NCI-H510A (cell line): ENCODE measurements at places on chromosomes 3 and 15.
A peak's percentile ranks its signal among the peaks of the same experiment; 100 is the strongest.

DNA sequence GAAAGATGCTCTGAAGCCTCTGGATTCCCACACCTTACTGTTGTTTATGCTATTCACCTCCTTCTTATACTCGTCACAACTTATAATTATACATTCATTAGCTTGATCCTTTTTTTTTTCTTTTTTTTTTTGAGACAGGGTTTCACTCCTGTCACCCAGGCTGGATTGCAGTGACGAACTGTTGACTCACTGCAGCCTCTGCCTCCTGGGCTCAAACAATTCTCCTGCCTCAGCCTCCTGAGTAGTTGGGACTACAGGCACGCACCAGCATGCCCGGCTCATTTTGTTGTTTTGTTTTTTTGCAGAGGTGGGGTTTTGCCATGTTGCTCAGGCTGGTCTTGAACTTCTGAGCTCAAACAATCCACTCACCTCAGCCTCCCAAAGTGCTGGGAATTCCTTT lies 143.6 kb downstream of the PLCL2 start:
- no peak for DNase-seq

DNA sequence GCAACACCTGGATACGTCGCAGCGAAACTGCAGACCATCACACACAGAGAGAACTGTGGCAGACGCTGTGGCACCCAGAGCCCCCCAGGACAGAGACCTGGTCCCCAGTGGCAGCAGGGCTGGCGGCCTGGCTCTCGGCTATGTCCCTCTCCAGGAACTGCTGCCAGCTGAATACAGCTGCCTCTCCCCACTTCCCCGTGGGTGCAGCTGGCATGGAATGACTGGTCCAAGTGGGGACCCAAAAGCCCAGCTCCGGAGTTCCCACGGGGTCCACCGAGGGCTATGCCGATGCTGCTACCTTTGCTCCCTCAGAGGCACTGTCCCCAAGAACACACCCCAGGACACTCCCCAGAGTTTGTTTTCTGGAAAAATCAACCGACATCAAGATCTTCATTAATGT lies 67.8 kb upstream of the GATA2 start:
- DNase-seq: no peak

DNA sequence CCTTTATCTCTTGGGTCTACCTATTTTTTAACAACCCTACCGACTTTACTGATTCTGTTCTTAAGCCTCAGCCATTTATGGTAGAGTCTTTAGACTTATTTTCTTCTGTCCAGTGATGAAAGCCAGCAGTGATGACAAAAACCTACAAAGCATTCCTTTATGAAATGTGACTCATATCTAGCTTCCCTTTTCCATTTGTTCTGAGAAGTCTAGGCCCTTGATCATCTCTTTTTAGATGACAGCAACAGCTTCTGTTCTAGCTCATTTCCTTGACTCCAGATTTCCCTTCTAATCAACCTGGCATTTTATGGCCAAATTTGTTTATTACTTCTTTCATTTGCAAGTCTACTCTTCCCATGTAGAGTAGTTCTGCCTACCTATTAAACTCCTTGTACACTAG lies 36.1 kb downstream of the CFAP44 start:
- no peak for DNase-seq

DNA sequence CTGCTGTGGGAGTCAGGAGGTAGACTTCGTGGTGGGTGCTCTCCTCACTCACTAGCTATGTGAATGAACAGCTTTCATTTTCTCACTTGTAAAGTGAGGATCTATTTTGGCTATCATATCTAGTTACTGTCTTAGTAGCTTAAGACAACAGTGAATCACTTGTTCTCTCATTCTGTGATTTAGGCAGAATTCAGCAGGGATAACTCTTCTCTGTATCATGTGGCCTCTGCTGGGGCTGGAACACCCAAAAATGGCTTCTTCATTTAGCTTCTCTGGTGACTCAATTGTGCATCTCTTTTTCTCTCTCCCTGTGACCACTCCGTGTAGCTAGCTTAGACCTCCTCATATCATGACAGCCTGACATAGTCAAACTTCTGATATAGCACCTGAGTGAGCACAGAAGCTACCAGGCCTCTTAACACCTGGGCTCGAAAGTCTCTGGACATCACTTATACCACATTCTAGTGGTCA lies 68.4 kb downstream of the BFSP2 start:
- no peak for DNase-seq

GRCh38 chr3:48428572-48429316 lies 1.1 kb downstream of the PLXNB1 start:
- no peak for DNase-seq

DNA sequence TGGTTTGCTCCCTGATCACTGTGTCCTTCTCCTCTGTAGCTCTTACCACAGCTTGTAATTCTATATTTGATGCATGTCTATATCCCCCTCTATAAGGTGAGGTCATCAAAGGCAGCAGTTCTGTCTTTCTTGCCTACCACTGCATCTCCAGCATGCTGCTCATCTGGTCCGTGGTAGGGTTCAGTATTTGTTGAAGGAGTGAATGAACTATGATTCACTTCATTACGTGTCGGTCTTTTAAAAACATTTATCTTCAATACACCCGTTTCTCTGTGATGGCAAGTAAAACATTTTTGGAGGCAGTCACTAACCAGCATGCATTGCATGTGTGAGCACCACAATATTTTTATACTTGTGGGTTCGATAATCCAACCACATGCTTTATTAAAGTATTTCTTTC lies 27.6 kb downstream of the CHST14 start:
- no peak for DNase-seq

- no peak for DNase-seq
These were observed 18.6 kb downstream of the SUCLG2 start for GRCh38 chr3:67635806-67636205.

DNA sequence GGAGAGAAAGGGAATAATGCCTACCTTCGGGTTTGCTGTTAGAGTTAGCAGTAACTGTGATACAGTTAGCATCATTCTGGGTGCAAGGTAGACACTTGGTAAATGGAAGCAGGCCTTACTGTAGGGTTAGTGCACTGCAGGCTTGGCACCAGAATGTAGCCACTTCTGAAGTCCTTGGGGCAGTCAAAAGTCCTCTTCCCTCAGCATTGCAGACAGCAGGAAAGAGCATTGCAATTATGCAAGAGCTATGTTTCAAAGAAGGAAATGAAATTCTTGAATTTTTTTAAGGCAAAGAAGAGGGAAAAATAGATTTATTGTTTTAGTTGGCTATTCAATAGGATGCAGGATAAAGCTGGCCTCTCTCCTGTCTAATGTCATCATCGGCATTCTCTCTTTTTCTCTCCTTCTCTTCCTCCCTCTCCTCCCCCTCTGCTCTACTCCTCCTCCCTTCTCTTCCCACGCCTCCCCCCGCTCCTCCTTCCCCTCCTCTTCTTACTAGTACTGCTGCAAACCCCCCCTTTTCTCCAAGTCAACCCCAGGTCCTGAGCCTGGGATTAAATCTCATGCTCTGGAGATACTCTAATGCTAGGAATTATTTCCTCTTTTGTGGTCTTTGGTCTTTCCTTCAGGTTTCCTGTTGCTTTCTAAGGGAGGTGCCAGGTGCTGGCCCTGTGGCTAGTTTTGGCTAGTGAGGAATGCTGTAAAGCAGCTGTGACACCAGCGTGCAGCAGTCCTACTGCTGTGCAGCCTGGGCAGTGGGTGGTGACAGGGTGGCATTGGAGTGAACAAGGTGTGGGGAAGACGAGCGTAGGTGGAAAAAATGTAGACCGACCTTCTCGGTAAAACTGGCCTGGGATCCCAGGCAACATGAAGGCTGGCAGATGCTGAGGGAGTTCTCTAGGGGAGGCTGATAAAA lies 21.7 kb downstream of the EEFSEC start:
- DNase-seq: no peak

DNA sequence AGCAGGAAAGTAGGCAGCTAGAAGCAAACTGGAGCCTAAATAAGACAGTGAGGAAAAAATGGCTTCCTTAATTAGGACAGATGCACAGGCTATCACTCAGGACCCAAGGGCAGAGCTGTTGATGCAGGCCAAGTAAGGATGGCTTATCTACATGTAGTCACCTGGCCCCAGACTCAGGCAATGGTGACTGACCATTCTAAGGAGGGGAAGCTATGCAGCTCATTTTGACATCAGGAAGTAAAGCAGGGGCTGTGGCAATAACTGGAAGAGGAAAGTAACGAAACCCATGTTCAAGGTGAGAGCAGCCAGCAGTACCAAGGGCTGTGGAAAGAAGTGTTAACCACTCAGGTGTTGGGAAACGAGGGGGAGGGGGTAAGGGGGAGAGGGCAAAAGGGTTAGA lies 16.2 kb downstream of the ACAD11 start:
- DNase-seq: no peak

DNA sequence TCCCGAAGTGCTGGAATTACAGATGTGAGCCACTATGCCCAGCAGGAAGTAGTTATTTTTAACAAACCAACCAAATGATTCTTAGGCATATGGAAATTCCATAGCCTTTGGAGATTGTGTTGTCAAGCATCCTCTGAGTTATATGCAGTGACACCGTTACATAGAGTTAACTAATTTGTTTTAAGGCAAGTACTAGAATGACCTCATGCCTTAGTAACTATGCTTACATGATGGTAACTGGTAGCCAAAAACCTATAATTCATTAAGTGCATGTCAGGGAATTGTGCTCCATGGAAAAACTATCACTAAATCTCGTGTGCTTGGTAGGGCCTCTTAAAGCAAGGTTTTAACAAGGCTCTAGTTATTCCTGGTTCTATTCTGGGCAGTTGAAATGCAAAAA lies 392.8 kb downstream of the TUSC7 start:
- no peak for DNase-seq

DNA sequence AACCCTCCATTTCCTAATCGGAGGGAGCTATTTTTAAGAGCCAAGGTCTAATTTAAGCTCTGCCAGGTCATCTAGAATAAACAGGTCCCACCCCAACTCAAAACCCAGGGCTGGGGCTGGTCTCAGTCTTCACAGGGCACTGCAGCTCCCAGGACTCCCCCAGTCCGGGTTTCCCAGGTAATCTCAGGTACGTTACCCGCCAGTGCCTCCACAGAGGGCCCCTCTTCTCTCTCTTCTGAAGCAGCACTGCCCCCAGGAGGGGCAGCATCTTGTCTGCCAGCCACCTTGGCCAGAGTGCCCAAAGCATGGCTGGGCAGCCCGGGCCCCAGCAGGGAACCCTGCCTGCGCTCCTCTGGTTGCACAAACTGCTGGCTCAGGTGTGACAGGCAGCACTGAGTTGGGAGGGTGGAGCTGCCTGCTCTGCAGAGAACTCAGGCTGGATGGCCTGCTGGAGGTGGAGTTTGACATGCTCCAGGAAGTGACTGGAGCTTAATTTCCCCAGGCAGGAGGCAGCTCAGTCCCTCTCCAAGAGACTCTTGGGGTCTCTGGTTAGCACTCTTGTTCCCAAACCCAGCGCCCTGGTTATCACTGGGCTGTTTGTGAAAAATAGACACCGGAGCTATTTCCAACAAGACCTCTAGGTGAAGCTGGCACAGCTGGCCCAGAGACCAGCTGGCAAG lies at the start of gene PLA2G4F:
Gene PLA2G4F (minus strand): TSS at position 394 of the 680 bp plus-strand sequence. CDS start 87 bp downstream, at position 307.
- DNase-seq: peak; percentile 68

DNA sequence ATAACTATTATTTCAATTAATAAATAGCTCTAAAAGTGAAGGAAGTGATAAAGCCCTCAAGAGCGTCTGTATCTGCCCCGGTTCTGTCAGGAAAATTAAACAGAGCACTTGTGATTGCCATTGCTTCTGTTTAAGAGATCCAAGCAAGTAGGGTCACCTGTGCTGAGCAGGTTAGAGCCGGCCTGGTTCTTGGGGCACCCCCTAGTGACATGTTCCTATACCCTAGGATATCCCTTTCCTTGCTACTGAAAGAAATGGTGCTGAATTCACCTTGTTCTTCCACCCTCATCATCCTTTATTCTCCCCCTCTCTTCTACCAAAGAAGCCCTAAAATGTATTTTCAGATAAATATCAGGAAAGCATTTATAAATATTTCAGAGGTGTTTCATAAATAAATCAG lies 323.5 kb downstream of the RORA start:
- no peak for DNase-seq

- DNase-seq: no peak
These were observed 31.1 kb downstream of the CYP19A1 start for GRCh38 chr15:51307325-51307724.

DNA sequence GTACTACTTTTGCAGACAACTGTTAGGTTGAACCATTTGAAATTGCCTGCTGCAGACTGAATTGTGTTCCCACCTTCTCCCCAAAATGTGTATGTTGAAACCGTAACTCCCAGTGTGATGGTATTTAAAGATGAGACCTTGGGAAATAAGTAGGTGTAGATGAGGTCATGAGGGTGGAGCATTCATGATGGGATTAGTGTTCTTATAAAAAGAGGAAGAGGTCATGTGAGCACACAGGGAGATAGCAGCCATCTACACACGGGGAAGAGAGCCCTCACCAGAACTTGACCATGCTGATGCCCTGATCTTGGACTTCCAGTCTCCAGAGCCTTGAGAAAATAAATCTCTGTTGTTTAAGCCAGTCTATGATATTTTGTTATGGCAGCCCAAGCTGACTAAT lies 17.4 kb upstream of the FHIT start:
- no peak for DNase-seq

DNA sequence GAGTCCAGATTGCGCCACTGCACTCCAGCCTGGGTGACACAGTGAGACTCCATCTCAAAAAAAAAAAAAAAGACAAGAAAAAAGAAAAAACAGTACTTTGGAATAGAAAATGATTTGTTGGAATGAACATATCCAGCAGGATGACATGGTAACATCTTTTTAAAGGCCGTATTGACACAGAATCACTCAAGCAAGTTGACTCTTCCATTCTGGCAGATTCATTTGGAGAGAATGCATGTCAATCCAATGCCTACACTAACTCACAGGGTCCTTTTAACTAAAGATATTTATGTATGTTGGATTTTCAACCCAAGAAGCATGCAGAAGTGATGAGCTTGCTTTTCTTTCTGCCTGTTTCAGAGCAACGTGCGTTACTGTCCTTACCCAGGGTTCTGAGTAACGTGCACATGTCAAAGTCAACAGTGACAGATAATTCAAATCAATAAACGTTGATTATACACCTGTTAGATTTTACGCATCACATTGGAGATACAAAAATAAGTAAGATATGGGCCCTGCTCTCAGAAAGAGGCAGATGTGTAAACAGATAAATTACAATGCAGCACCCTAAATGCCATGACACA lies 77.1 kb upstream of the FNDC3B start:
- no peak for DNase-seq

DNA sequence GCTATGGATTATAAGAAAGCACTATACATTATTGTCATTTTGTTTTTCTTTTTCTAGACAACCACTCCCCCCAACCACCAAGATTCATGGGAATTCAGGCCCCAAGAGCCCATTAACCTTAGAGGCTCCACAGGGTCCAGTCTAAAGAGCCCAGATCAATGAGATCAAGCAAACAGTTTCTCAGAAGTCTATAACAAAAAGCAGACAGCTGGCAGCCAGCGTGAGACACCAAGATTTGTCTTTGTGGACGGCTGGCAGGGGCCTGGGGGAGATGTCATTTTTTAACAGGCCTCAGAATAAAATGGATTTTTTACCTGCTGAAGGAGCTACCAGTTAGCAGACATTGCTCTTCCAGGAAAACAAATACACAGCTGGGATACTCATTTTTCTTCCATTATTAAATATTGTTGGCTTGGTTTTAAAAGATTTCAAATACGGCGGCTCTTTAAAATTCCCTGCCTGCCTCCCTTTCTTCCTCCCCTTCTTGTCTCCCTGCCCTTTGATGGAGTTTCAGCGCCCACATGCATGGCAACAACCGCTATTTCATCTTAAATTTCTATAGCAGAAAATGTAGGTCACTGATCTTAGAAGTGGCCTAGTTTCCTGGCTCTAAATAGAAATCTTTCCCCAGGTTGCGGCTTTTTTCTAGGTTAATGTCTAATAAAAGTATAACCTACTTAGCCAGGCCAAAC lies 130.6 kb downstream of the FAM174B start:
- no peak for DNase-seq
